ENCODE measurements at places on chromosomes 4 and X.

- no peak for DNase-seq
These were observed 110.6 kb upstream of the ADAMTS3 start for GRCh38 chr4:72679666-72680065.

DNA sequence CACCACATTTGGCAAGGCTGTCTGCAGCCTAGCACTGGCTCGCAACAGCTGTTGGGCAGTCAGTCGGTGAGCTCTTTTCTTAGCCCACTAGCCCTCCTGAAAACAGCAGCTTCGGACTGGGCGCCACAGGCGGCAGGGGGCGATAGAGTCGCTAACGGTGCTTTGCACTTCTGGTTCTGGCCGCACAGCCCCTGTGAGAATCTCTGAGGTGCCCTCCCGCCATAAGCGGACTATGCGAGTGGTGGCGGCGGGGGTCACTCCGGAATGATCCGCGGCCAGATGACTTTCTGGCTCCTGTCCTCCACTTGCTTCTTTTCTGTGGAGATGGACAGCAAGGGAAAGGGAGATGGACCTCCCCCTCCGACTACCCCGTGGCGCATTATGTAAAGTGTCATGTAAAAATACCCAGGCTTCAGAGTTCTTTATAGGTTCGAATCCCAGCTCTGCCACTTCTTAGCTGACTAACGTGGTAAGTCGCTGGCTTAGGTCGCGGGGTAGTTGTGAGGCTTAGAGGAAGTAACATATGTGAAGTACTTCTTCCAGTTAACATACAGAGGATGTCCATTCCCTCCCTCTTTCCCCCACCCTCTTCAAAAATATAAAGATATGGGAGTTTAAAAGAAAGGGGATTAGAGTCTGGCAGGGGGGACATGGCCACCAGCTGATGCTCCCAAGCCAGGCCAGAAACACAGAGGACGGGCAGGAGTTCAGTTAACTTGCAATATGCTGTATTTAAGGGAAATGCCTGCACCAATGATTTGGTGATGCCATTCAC, 11.0 kb downstream of the ARHGAP36 start:
- DNase-seq: peak; percentile 81

DNA sequence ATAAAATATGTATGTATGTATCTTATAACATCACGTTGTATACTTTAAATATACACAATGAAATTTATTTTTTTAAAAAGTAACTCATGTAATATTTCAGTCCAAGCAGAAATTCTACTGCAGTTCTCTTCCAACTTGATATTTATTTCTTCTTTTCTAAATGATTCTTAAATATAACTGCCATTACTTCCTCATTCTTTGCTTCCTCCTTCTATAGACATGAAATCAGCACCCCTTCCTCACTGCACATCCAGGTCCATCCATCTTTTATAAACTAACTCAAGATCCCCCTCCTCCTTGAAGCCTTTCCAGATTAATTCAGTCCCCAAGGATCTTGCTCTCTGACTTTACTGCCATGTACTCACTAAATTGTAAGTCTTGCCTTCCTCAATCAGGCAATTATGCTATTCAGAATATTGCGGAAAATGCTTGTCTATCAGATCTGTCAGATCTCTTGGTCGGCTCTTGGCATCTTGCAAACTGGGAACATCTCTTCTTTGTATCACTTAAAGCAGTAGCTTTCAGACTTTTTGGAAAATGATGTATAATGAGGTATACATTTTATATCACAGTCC, 3.7 kb downstream of the GPRIN3 start:
- DNase-seq: no peak

GRCh38 chr4:68864438-68865187, 48.8 kb downstream of the UGT2B10 start:
- no peak for DNase-seq

DNA sequence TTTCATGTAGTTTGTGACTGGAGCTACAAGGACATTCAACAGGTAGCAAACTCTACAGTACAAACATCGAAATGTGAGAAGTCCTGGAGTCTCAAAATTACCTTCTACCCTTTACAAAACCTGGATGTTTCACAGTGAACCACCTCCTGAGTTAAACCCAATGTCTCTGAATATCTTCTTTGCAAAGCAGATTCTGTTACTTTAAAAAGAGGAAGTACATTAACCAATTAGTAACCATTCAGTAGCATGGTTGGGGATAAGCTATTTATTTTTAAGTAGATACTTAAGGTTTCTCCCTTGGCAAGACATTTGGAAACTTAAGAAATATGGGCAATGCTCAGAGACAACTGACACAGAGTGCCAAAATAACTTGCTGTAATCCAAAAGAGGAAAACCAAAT, 371.9 kb upstream of the NWD2 start:
- no peak for DNase-seq

- DNase-seq: no peak
These were observed 10.6 kb downstream of the UVSSA start for GRCh38 chr4:1357356-1358248.

DNA sequence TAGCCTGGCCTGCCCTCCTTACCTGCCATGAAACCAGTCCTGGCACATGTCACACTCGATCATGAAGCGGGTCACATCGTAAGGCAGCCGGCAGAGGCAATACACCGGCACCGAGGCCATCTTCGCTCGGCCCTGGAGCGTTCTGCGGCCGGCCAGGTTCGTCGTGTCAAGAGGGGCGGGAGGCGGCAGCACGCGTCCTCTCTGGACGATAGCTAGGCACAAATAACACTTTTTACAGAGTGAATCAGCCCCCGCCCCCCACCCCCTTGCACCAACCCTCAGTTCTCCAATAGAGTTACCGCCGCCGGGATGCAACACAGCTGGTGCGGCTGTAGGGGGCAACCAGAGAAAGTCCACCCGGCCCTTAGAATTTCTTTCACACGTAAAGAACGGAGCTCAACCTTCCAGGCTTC, 1.7 kb downstream of the PHF8 start:
- DNase-seq: peak; percentile 48

DNA sequence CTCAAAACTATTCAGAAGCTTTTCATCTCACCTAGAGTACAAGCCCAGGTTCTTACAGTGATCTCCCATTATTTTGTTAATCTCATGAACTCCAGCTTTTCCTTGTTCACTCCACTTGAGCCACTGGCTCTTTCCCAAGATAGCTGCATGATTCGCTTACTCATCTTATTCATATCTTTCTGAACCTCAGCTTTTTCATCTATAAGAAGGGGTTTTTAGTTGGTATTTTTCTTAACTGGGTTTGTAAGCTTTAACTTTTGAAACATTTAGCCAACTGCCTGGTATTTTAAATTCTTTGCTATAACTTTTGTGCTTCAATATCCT, 24.0 kb downstream of the GIMD1 start:
- DNase-seq: no peak

DNA sequence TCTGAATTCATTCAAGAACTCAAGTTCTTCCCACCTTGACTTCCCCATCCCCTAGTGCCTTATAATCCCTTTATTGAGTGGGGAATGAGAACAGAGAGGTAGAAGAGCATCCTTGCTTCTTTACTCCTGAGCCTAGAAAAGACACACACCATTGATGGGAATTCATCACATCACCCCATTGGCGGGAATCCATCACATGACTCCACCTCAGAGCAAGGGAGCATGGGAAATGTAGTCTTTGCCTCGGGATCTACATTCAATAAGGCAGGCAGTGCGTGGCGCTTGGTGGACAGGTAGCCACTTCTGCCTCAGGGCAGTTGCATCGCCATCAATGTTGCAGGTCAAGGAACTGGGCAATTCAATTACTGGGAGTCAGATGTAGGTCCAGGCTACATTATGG, 50.7 kb downstream of the MXRA5 start:
- DNase-seq: peak; percentile 2

GRCh38 chrX:15769300-15769954, 20.9 kb upstream of the ZRSR2 start:
- DNase-seq: no peak

GRCh38 chr4:94126669-94127068, 81.0 kb upstream of the SMARCAD1 start:
- peak; percentile 51 for DNase-seq

DNA sequence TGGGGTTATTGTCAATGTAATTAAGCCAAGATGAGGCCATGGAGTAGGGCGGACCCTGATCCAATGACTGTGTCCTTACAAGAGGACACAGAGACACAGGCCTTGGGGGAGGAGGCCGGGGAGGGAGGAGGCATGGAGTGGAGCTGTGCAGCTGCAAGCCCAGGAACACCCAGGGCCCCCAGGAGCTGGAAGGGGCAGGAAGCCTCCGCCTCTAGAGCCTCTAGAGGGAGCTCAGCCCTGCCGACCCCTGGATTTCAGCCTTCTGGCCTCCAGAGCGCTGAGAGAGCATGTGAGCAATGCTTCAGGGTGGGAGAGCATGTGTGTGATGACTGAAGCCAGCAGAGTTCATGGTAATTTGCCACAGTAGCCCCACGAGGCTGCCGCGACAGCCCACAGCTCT, 234.6 kb downstream of the AFAP1 start:
- DNase-seq: no peak

DNA sequence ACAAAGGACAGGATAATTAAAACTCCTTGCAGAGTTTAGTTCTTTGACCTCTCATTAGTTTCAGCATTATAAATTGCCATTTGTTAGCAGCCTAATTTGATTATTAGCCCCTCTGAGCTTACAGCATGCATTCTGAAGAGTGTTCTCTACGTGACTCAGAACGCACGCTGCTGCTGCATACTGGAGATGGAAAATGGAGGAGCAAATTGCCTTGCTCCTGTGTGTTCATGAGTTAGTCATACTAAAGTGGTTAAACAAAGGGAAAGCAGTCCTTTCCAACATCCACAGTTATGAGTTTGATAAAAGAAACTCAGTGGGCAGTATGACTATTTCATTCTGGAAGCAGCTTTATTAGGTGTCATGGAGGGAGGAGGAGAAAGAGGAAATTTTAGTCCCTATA, 922.5 kb downstream of the RPA4 start:
- no peak for DNase-seq

GRCh38 chr4:56863441-56864139, 42.1 kb upstream of the SPINK2 start:
- DNase-seq: no peak

- peak; percentile 44 for DNase-seq
These were observed 29.6 kb downstream of the MFAP3L start for GRCh38 chr4:169996379-169997240.

- DNase-seq: no peak
These were observed 98.5 kb upstream of the ETNPPL start for GRCh38 chr4:108861334-108861733.

- DNase-seq: no peak
These were observed 27.3 kb upstream of the CHRNA9 start for GRCh38 chr4:40307627-40308497.

DNA sequence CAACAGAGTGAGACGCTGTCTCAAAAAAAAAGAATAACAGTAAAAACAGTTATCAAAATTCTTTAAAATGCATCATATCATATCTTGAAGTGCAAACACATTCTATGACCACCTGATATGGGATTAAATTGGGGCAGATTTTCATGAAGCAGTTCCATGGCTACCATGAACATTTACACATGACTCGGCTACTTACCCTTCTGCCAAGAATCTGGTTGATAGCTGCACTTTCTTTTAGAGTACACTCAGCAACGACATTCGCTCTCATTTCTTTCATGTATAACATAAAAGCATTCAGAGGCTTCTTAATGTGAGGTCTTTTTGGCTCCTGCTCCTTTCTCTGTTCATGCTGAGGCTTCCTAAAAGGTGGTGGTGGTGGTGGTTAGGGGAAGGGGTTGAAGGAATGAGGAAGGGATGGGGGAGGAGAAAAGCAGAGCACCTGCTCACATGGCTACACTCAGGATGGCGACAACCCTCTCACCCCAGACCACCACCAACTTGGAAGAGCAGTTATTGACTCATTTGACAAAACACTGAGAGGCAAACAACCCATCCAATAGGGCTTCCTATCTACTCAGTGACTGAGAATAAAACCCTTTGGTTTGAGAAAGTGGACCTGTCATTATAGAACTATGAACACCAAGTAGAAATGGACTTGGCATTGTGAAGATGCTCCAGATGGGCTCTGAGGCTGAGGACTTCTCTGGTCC, 88.5 kb downstream of the HADH start:
- DNase-seq: no peak

GRCh38 chrX:21970326-21970725, 29.8 kb downstream of the SMS start:
- no peak for DNase-seq

- no peak for DNase-seq
These were observed 298.9 kb upstream of the PUDP start for GRCh38 chrX:7446815-7447214.

GRCh38 chrX:48508400-48509244, at the start of gene PORCN:
Gene PORCN, plus strand, starts transcription at chrX:48508992. Its CDS starts 829 bp downstream, at chrX:48509821.
- DNase-seq: peak; percentile 47

- no peak for DNase-seq
These were observed 29.9 kb upstream of the RADX start for GRCh38 chrX:106581856-106582255.

- DNase-seq: no peak
These were observed 9.8 kb downstream of the CAPN6 start for GRCh38 chrX:111260451-111260850.

Data from SK-N-DZ (cell line).